Cerebellum (tissue), 4 donors: ENCODE measurements at places on chromosomes 6 and 20. TPM values are rescaled to one million over a fixed set of nuclear protein-coding genes. Genes with fewer than 3 reads are reported as not detected.

DNA sequence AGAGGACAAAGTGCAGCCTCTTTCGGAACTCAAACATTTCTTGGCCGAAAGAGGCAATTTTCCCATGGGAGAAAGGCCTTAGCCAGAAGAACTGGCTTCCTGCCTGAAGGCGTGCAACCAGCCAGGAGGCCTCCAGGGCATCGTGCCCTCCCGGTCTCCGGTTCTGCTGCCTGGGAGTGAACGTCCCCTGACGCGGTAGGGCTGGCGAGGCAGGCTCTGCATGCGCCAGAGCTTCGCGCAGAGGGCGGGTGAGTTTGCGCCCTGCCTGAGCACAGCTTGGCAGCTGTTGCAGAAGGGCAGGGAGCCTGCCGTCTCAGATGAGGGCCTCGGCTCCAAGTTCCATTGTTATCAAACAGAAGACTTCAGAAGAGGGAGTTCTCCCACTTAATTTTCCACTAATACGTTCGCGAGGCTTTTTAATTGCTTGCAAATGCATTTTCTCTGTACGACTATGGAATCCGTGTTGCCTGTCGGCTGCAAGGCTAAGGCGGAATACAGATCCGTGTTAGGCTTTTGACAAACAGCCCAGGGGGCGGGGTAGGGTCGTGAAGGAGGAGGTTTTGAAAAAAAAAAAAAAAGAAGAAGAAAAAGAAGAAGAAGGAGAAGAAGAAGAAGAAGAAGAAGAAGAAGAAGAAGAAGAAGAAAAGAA is 5.5 kb upstream of the TFAP2D start:
- DNase-seq: no peak

GRCh38 chr6:27700337-27700736 is 211.9 kb downstream of the OR2B2 start:
- no peak for DNase-seq

DNA sequence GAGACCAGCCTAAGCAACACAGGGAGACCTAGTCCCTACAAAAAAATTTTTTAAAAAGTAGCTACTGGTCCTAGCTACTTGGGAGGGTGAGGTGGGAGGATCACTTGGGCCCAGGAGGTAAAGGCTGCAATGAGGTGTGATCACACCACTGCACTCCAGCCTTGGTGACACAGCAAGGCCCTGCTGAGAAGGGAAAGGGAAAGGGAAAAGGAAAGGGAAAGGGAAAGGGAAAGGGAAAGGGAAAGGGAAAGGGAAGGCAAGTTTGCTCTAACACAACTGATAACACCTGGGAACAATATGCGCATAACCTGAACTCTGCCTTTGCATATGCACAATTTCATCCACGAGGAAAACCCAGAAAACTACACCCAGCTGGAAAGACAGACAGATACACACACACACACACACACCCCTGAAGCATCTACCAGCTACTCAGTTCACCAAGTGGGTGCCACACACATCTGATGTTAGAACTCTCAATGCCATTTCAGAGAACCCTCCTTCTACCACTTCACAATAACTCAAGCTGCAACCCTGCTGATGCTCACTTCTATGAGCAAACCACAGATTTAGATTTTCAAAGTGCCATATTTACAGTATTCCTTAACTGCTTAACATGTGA is 19.1 kb downstream of the B4GALT5 start:
- no peak for DNase-seq

The TSPO2 gene
- not detected for total RNA-seq

The OPN5 gene
- total RNA-seq: not detected

- DNase-seq: no peak
These were observed 149.8 kb downstream of the BTBD9 start for GRCh38 chr6:38489951-38490350.

DNA sequence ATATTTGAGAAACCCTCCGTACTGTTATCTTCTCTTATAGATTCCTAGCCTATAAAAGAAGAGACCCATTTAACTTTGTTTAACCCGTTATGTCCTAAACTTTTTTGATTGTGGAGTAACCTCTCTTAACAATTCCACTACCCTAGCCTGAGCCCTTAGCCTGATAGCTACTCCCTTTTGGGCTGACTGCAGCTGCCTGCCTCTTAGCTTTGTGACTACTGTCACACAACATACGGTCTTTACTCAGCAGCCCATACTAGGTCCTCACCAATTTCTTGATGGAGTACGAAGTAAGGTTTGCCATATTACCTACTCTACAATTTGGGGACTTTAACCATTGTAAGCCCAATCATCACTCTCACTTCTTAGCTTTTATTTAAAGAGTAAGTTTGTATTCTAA is 72.7 kb downstream of the QRSL1 start:
- no peak for DNase-seq

GRCh38 chr6:82589509-82590206 is 226.0 kb downstream of the TPBG start:
- DNase-seq: no peak

The WFDC5 gene
- not detected for total RNA-seq

- no peak for DNase-seq
These were observed 53.5 kb upstream of the CEP85L start for GRCh38 chr6:118704915-118705314.

- DNase-seq: no peak
These were observed 20.3 kb downstream of the GTPBP2 start for GRCh38 chr6:43608807-43609206.

GRCh38 chr6:65123521-65123920 is 583.5 kb downstream of the EYS start:
- DNase-seq: no peak

GRCh38 chr20:58537831-58538230 is 22.6 kb upstream of the APCDD1L start:
- no peak for DNase-seq

- DNase-seq: no peak
These were observed 20.1 kb upstream of the RNGTT start for GRCh38 chr6:88983532-88983931.

DNA sequence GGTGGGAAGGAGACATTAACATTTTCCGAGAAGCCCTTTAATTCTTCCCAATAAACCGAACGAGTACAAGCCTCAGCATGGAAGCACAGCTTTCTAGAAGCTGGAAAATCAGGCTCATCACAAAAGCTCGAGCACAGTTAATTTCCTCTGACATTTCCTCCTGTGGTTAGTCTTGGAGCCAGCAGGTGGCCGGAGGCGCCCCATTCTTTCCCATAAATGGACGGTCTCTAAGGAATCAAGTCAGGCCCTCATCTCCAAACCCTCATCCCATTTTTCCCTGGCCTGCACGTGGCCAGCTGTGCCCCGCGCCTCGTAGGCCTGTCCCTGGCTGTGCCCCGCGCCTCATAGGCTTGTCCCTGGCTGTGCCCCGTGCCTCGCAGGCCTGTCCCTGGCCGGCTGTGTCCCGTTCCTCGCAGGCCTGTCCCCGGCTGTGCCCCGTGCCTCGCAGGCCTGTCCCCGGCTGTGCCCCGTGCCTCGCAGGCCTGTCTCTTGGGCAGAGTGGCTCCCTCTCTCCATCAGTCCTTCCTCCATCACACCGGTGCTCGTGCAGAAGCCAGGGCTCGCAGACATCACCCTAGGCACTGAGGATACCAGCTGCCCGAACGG is 19.7 kb upstream of the NTSR1 start:
- DNase-seq: no peak

DNA sequence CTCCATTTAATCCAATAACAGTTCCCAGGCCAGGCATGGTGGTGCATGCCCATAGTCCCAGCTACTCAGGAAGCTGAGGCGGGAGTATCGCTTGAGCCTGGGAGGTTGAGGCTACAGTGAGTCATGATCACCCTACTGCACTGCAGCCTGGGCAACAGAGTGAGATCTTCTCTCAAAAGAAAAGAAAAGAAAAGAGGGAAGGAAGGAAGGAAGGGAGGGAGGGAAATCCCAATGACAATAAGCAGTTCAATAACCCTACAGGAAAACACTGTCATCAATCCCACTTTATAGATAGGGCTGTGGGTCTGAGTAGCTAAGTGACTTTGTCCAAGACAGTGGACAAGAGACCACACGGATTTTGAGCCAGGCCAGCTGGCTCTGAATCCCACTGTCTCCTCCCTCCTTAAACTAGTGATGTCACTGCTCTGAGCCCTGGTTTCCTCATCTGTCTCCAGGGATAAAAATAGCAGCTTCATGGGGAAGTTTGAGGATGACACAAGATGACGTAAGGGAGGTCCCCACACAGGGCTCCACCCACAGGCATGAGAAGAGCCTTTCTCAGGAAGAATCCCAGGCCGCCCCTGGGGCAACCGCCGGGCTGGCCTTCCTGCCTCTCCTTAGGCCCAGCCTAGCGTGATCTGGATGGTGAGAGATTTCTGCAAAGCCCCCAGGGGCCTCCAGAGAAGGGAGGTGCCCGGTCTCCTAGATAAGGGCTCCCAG is 7.2 kb upstream of the TRIB3 start:
- no peak for DNase-seq
